ENCODE measurements at places on chromosomes 5 and 9. TPM values are rescaled to one million over a fixed set of nuclear protein-coding genes. Genes with fewer than 3 reads are reported as not detected.

Gene C5
- 1.9 TPM for total RNA-seq

Gene CDC14B
- 13.9 TPM for total RNA-seq

DNA sequence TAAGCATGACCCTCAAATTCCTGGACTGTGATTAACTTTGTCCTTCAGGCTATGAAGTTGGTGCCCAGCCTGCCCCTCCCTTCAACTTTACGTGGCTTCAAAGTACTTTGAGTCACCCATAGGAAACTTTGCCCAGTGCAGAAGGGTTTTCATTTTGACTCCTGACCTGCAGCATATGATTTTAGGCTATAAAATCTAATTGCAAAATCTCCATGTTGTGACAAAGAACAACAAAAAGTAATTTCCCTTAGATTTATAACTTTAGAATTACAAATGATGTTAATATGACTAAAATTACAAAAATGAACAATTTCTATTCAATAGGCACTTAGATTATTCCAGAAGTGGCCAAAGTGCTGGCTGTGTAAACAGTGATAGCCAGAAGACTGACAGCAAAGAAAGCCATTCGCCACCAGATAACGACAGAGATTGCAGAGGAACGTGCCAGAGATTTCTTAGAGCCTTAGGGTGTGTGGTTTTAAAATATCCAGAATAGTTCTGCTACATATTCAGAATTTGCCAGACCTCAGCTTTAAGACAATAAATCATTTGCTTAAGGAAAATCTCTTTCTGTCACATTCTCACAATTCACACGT is 197.4 kb downstream of the SEMA5A start:
- no peak for DNase-seq

Gene SERF1B
- 27.7 TPM for total RNA-seq

GRCh38 chr5:135857630-135858311 is 23.3 kb downstream of the SLC25A48 start:
- no peak for DNase-seq

DNA sequence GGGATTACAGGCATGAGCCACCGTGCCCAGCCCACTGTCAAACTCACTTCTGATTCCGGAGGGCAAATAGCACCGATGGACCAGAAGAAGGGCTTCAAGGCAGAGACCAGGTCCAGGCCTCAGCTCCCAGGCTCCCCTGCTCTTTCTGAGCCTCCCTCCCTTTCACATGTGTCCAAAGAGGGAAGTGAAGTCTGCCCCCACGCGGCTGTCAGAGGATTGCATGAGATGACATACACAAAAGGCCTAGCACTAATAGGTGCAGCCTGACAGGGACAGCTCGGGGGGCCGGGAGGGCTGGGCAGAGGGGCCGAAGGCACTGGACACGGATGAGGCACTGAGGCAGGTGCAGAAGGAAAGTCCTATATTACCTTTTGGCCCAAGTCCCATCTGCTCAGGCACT is 16.1 kb downstream of the FBP1 start:
- peak; percentile 22 for DNase-seq

DNA sequence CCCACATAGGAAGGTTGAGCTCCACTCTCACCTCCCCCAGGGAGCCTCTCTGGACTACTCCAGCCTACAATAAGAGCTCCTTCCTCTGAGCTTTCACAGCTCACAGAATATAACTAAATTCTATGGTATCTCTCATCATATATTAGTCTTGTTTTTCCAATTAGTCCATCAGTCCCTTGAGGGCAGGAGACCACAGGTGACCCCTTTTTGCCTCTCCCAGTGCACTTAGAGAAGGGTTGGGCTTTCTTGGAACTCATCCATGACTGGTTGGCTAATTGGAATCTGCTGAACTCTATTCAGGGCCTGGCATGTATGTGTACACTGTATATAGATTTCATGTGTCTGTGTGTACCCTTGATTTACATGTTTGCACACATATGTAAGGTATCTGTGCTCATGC is 50.4 kb upstream of the ARAP3 start:
- DNase-seq = no peak

DNA sequence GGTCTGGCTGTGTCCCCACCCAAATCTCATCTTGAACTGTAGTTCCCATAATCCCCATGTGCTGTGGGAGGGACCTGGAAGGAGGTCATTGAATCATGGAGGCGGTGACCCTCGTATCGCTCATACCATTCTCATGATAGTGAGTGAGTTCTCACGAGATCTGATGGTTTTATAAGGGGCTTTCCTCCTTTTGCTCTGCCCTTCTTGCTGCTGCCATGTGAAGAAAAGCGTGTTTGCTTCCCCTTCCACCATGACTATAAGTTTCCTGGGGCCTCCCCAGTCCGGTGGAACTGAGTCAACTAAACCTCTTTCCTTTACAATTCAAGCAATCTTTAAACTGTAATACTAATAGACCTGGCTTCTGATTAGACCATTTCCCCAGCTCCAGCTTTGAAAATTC is 92.2 kb upstream of the SARDH start:
- no peak for DNase-seq

- no peak for DNase-seq
Measured at GRCh38 chr5:62343428-62343827, 37.4 kb downstream of the KIF2A start.

- no peak for DNase-seq
Measured at GRCh38 chr9:90029386-90029785, 424.6 kb downstream of the GADD45G start.

DNA sequence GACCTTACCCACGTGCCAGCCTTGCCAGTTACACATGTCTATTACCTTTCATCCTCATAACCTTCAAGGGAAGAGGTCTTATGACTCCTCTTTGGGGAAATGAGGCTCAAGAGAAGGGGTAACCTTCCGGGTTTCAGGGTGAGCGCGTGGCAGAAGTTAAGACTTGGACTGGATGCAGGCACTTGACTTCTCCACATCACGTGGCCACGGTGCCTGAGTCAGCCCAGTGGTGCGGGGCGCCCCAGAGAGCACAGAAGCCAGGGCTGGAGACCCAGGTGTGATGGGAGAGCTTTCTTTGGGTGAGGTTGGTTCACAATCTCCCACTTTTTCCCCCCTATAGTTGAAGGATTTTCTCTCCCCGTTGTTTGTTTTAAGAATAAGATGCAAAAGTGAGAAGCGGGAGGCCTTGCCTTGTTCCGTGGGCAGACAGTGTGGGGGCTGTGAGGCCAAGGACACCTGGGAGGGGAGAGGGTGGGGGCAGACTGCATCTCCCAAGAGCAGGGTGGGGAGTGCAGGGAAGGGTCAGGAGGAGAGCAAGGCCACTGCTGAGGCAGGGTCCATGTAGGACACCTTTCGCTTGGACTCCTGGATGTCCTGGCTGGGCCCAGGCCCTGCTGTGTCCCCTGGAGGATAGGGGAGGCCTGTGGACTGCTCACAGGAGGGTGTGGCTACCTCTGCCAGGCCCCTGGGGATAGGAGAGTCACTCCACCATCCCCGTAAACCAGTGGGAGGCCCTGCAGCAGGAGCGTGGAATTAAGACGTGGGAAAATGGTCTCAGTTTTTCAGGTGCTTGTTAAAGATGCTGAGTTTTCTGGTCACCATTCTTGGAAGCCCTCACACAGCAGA is 90.0 kb upstream of the CTSL start:
- no peak for DNase-seq

- no peak for DNase-seq
Measured at GRCh38 chr9:101229606-101230005, 155.2 kb downstream of the BAAT start.

Data from activated T-cell treated with anti-CD3 and anti-CD28 coated beads, Interleukin-2, amount 50 U/mL, for 72 hours (primary cell).